ENCODE measurements at places on chromosomes 11 and 22.

GRCh38 chr11:109892321-109892794 is 200.8 kb upstream of the ZC3H12C start:
- no peak for DNase-seq

GRCh38 chr11:60485987-60486386 is 6.6 kb upstream of the MS4A12 start:
- peak; percentile 59 for DNase-seq

DNA sequence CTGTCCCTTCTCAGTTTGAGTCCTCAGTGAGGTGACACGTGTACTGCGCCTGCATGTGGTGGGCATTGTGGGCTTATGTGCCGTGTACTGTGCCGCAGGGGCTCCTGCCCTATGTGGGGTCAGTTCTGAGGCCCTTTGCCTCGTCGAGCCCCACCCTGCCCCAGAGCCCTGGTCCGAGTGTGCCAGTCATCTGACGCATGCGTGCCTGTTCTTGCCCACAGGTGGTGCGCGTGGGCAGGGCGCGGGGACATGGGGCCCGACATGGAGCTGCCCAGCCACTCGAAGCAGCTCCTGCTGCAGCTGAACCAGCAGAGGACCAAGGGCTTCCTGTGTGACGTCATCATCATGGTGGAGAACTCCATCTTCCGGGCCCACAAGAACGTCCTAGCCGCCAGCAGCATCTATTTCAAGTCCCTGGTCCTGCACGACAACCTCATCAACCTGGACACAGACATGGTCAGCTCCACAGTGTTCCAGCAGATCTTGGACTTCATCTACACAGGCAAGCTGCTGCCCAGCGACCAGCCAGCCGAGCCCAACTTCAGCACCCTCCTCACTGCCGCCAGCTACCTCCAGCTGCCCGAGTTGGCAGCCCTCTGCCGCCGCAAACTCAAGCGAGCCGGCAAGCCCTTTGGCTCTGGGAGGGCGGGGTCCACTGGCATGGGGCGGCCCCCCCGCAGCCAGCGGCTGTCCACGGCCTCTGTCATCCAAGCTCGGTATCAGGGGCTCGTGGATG is 22.3 kb upstream of the TMEM191C start:
- DNase-seq: no peak

- no peak for DNase-seq
These were observed 5.9 kb downstream of the USP2 start for GRCh38 chr11:119375337-119376196.

GRCh38 chr11:12799334-12799835 is 125.2 kb downstream of the TEAD1 start:
- no peak for DNase-seq

- no peak for DNase-seq
These were observed 119.5 kb downstream of the APOL5 start for GRCh38 chr22:35837101-35837727.

DNA sequence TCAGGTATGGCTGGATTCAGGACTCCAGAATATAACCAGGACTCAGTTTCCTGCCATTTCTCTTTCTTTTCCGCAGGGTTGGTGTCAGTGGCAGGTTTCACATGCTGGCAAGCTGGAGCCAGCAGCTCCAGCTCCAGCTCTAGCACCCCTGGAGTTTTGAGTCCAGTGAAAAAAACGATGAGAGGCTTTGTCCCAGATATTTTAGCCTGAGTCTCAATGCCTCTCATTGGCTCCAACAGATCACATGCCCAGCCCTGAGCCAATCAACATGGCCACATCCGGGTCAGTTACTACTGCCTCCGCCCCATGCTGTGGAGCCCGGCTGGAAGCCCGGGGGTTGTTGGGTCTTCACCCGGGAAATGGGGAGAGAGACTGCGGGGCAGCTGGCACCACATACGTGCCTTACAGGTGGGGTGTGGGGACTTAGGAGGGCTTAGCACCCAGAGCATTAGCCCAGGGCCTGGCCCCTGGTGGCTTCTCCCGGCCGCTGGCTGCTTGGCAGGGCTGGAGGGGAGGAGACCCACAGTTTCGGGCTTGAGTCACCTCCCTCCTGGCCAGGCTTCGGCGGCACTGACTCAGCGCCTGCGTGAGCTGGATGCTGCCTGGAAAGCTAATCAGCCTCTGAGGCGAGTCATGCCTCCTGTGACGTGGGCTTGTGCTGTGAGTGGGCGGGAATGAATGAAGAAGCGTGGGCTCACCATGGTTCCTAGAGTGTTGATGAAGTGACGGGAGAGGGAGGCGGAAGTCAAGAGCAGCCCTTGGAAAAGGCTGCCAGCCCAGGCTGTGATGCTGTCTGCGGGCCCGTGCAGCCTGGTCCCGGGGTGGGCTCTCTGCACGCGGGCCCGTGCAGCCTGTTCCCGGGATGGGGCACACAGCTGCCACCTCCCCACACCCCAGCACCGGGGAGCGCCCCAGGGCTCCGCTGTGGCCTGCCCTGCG is 15.3 kb upstream of the MRTFA start:
- peak; percentile 84 for DNase-seq

DNA sequence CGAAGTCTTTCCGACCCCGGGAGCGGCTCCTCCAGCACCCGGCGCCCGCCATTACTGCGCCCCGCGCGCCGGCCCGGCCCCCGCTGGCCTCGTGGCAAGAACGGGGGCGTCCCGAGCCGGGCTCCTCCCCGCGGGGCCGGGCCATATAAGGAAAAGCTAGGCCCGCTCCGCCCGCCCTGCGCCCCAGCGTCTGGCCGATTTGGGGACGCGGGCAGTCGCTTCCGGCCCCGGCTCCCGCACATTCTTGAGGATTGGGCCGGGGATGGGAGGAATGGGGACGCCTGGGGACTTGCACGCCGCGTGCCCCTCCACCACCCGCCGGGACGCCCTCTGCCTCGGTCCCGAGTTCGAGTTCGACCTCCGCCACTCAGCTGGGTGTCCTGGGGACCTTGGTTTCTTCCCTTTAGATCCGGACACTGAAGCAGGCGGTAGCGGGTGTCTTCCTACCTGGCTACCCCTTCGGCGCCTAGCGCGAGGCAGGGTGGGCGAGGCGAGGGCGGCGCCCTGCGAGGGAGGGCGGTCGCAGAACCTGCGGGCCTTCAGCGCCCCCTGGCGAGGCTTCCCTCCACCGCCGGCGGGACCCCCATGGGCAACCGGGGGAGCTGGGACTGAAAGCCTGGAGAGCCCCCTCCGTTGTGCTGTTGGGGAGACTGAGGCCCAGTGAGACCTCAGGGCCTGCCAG is 3.8 kb downstream of the SMTN start:
- peak; percentile 66 for DNase-seq

DNA sequence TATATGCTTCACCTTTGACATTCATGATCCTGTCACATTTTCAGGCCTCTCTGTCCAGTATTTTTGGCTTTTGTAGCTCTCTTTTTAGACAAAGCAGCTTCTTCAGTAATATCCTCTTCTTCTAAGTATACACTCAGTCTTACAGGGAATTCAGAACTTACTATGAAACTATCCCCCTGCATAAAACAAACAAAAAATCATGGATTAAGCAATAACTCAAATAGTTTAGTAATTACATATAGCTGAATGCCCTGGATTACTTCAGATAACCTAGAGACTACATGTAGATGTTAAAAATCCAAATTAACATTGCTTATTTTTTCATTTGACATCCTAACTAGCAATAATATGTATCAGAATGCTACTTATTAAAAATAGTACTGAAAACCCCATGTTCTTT is 5.2 kb downstream of the TAF1D start:
- no peak for DNase-seq

GRCh38 chr11:129968591-129969419 is 33.8 kb downstream of the PRDM10 start:
- peak; percentile 60 for DNase-seq

DNA sequence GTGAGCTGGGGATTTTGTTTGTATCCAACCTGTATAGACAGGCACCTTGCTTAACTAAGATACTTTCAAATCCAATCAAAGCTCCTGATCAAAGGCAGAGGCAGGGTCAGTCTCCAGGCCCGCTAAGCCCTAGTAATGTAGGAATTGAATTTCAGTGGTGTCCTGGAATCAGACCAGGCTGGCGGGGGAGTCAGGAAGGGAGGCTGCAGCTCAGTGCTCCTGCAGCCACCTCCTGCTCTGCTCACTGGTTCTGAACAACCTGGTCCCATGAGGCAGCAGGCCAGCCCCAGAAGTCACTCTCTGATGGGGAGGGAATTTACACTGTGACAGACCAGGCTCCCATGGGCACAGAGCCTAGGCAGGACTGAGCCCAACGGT is 38.5 kb upstream of the GALNT18 start:
- no peak for DNase-seq

GRCh38 chr22:27867085-27867952 is 51.7 kb downstream of the PITPNB start:
- DNase-seq: no peak

DNA sequence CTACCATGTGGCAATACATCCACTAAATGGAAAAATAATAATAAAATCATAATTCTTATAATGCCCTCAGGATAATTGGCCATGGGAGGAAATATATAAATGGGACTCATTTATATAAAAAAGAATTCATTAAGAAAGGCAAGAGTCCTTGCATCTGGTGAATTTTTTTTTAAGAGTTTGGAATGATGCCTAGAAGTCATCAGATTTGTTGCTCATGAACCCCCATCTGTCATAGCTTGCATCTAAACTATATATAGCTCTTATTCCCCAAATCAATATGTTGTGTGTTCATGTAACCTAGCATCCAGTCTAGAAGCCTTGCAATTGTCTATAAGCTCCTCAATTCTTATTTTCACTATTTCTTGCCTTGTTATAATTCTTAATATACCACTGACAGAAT is 75.9 kb downstream of the CADM1 start:
- DNase-seq: no peak

GRCh38 chr11:88367310-88367709 is 29.8 kb upstream of the CTSC start:
- no peak for DNase-seq

- DNase-seq: no peak
These were observed 498.3 kb downstream of the CNTN5 start for GRCh38 chr11:99519095-99519494.

Data from AML-193 (cell line).